ENCODE measurements at places on chromosomes 12 and 14.

GRCh38 chr14:86346818-86347384 is 817.0 kb downstream of the FLRT2 start:
- DNase-seq, result no peak

DNA sequence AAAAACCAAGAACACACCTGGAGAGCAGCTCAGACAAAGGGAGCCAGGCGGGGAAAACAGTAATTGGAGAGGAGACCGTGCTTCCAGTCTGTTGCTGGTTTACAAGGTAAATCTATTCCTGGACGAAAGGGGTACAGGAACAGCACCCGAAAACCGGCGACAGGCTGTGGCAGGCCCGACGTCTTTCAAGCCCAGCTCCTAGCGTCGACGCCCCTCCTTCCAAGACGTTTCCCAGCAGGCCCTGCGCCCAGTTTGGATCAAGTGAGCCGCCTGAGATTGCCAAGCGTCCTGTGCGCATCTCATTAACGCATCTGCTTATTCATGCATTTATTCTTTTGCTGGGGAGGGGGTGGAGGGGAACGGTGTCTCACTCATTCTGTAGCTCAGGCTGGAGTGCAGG is 1.4 kb downstream of the C12orf56 start:
- no peak for DNase-seq

GRCh38 chr12:48875944-48876515 is 10.4 kb upstream of the RND1 start:
- no peak for DNase-seq

DNA sequence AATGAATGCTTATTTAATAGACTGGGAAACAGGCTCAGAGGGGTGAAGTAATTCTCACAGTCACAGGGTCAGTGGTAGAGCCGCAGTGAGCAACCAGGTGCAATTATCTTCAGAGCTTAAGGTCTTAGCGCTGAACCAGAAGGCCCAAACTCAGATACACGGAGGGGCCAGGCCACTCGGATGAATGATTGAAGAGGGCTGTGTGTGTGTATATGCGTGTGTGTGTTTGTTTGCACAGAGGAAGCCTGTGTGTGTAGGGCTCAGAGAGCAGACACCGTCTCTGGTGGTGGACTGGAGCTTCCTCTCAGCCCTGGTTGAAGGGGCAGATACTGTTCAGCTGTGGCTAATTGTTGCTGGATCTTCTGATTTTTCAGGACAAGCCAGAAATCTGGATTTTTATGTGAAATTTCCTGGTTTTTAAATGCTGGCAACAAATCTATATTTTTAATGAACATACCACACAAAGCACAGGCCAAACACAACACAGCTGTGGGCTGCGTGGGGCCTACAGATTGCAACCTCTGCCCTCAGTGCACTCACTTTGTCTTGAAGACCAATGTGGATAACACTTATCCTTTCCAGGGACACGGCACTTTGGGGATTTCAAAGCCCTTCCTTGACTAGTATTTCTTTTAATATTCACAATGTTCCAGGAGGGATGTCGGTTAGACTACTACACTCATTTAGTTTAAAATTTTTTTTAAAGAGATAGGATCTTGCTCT is 94.5 kb upstream of the NRXN3 start:
- no peak for DNase-seq

GRCh38 chr14:20675669-20676068 is 8.7 kb upstream of the RNASE4 start:
- DNase-seq, result no peak

DNA sequence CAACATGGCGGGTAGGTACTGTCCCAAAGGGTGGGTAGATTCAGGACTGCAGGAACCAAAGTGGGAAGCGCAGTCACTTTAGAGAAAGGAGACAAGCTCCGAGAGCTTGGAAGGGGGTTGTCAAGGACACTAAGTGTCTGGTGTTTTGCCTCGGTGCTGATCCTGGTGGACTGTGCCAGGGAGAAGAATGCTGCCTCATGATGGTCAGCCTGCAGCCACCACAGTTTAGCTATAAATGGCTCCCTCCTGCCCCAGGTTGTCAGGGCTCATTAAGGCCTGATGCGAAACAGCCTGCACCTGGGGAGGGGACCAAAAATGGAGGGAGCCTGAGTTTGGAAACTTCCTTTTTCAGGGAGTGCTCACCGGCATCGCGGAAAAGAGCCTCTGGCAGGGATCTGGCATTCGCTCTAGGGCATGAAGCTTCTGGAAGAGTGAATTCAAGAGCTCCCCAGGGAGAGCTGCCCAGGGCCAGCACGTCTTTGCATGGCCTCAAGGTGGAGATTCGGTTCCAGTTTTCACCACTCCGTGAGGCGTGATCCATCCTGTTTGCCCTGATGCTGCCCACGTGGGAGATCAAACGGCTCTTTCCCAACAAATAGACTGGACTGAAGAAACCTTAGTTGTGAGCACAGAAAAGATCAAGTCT is 164.0 kb downstream of the FOXN3 start:
- no peak for DNase-seq

GRCh38 chr14:100107236-100107635 is 42.0 kb downstream of the EVL start:
- no peak for DNase-seq

DNA sequence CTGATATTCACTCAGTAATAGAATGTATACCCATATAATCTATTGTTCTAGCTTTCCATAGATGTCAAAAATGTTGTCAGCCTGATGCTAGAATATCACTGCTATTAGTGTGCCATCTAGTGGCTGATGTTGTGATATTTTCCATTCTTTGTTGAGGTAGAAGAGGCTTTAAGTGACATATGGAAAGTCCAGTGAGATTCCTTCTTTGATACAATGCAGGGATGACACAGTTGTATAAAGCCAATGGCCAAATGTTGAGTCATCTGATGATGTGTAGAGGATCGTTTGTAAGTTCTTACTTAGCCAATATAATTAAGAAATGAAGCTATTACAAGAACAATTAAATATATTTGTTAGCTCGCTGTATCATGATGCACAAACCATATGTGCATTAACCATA is 58.1 kb upstream of the PCED1B start:
- no peak for DNase-seq

DNA sequence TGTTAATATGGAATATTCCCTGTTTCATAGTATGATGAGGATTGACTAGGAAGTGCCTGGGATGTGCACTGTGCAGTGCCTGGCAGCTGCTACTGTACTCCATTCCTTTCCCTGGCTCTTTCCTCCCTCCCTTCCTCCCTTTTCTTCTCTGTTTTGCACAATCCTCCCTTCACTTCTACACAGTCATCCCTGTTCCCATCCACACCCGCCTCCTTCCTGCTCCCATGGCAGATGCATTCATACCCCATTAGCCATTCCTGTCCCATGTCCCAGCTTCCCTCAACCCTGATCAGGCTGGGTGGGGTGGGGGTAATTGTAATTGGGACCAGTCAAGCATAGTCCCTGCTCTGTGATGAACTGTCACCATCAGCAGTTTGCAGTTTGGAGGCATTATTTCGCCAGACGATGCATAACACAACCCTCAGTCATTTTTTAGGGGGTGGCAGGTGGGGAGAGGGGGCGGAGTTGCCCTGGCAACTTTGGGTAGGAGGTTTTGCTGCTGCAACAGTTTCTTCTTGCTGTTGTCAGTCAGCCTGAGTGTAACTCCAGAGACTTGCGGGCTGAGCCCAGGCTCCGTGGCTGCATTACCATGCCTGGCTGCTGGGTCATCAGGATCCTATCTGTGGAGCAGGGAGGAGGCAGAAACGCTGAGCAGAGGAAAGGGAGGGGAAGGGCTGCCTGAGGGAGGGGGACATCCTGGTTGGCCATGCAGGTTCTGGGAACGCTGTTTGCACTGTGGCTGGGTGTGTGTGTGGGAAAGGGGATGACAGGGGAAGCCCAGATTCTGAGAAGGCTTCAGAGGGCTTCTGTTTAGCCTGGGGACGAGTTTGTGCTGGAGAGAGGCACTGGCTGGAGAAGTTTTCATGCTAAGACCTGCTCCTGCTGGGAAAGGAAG is 4.1 kb upstream of the KRT84 start:
- no peak for DNase-seq

DNA sequence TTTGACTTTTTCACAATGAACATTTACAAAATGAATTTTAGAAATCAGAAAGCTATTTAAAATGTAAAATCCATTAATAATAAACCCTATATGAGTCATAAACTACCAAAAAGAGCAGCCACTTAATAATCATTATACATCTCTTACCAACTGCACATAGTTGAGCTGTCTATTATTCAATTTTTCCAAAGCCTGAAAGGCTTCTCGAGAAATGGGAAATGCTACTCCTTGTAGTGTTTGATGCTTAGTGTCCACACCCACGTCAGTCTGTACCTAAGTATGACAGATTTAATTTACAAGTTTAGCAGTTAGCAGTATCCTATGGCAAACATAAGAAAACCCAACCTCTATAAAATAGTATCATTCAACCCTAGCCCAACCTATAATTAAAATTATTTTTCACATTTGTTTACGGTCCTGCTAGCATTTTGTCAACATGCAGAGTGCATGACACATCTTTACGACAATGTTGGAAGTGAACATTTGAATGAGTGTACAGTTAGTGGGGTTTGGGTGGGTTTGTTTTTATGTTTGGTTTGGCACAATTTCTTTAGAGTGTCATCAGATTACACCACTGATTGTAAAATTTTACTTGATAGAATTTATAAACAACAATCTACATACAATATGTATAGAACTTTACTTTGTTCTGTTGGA is 8.4 kb downstream of the TWF1 start:
- no peak for DNase-seq

GRCh38 chr14:89014569-89014850 is 190.1 kb downstream of the TTC8 start:
- no peak for DNase-seq

DNA sequence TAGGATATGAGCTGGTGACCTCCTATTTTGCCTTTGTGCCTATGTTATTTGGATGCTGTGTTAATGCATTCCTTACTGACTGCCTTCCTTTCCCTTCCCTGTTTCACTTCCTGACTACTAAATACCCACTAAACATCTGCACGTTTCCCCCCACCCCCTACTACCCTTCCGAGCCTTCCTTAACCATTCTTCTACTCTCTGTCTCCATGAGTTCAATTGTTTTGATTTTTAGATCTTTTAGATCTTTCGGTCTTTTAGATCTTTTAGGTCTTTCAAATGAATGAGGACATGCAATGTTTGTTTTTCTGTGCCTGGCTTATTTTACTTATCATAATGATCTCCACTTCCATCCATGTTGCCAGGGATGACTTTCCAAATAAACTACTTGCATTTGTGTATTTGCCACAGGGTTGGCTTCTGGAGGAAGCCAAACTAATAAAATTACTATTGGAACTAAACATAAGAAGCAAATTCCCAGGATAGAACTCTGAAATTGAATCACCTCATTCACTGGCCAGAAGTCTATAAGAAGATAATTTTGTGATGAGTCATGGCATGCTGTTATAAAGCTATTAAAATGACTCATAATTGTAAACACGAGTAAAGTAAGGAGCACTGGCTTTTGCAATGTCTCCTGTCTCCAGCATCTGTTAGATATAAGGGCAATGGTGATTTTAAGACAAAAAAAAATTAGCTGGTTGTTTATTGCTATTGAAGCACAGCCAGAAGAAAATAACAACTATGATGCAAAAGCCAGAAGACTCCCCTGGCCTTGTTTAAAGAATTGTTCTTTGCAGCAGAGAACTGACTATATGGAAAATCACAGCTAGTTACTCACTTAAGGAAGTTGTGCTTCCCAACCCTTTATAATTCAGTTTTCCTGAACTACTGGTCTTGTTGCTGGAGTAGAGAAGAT is 586.3 kb downstream of the LRFN5 start:
- no peak for DNase-seq

DNA sequence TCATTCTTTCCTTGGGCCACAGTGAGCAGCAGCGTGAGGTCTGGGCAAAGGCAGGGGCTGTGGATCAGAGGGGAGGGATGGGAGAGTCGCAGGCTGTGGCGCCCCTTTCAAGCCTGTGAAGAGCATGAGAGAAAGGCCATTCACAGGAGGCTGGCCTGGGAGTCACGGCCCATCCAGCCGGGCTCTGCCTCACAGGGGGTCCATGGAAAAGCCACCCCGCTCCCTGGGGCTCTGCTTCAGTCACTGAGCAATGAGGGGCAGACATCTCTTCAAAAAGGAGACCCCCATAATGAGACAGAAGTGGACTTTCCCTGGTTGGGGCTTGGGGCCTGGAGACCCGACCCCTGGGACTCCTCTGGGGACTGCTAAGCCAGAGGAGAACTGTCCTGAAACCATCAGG is 117.0 kb upstream of the GSC start:
- DNase-seq, result no peak

DNA sequence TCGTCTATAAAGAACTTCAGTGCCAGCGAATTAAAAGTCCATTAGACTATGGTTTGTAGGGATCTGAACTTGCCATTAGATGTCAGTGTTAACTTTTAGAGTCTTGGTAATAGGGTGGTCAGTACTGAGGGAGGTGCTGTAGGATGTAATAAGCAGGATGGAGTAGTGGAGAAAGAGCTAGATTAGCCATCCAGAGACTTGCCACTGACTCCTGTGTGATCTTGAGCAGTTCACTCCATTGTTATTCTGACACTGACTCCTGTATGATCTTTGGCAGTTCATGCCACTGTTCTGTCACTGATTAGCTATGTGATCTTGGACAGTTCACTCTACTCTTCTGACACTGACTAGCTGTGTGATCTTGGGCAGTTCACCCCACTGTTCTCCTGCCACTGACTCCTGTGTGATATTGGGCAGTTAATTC is 133.6 kb downstream of the TTLL5 start:
- DNase-seq, result no peak

GRCh38 chr12:24955389-24955788 is 6.5 kb upstream of the BCAT1 start:
- no peak for DNase-seq

GRCh38 chr12:105226219-105226618 is 9.8 kb downstream of the APPL2 start:
- no peak for DNase-seq

DNA sequence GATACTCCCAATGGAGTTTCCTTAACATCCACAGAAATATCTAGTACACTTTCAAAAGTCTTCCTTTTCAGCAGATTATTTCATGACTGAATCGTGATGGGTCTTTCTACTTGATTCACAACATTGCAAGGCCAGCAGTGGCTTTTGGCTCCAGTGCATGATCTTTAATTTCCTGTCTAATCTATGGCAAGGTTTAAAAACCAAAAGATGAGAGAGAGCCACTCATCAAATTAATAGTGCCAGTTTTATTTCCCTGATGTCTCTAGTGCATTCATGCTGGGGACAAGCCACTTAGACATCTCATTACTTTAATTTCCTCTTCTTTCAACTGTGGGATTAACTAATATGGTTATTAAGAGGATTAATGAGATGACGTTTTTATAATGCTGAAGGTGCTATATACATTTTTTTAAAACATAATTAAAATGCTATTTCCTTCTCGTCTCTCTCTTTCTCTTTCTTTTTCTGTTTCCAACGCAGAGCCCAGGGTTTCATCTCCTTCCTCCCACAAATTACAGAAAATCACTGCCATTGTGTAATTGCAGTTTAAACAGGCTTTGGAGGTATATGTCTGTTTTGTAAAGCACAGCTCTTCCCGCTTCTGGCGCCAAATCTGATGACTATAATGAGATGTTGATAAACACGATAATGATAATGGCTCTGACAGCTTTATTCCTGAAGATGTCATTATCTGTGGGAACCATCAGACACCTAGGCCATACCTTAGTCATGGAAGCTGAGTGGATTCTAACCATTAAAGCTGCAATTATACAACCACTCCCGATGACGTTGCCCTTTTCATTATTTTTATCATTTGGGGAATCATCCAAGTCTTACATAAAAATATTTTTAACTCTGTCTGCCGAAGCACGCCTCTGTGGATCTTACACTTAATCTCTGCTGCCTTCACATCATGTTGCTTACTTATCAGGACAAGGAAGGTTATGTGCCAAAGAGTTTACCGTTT is 103.1 kb upstream of the PPM1H start:
- DNase-seq, result no peak

GRCh38 chr12:41527062-41527461 is 338.9 kb downstream of the PDZRN4 start:
- no peak for DNase-seq

GRCh38 chr12:26704684-26705460 is 128.1 kb downstream of the ITPR2 start:
- DNase-seq, result no peak

Measured in stimulated activated CD4-positive, alpha-beta T cell treated with anti-CD3 and anti-CD28 coated beads, Interleukin-12 subunit alpha, Interleukin-12 subunit beta, amount 100 ng/mL, for 4 hours (primary cell).